ENCODE measurements at places on chromosomes 4 and X.

DNA sequence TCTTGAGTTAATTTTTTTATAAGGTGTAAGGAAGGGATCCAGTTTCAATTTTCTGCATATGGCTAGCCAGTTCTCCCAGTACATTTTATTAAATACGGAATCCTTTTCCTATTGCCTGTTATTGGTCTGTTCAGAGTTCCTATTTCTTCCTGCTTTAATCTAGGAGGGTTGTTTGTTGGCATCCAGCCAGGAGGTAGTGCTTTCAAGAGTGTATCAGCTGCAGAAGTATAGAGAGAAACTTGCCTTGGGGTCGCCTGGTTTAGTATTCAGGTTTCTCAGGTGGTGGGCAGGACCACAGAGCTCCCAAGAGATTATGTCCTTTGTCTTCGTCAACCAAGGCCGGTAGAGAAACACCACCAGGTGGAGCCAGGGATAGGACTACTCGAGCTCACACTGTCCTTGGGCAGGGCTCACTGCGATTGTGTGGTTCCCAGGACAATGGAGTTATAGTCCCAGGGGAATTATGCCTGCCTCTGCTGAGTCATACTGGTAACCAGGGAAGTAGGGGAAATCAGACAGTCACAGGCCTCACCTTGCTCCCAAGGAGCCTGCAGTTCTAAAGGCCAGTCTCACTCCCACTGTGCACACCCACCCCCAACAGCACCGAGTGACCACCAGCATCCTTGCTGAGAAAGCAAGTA is 168.1 kb downstream of the VSIG4 start:
- DNase-seq = no peak

DNA sequence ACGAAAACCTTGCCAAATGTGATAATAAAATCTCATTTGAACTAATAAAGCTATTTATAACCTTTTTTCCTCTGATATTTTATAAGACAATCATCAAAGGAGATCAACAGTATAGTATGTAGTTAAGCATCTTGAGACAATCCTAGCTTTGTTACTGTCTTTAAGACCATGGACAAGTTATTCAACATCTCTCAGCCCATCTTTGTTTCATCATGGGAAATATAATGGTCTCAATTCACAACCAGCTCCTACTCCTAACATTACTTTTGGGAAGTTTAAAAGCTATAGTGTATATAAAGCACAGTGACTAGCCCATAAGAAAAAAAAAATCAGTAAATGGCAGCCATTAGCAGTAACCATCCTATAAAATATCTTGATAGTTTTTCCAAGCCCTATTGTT is 57.6 kb upstream of the APELA start:
- no peak for DNase-seq

DNA sequence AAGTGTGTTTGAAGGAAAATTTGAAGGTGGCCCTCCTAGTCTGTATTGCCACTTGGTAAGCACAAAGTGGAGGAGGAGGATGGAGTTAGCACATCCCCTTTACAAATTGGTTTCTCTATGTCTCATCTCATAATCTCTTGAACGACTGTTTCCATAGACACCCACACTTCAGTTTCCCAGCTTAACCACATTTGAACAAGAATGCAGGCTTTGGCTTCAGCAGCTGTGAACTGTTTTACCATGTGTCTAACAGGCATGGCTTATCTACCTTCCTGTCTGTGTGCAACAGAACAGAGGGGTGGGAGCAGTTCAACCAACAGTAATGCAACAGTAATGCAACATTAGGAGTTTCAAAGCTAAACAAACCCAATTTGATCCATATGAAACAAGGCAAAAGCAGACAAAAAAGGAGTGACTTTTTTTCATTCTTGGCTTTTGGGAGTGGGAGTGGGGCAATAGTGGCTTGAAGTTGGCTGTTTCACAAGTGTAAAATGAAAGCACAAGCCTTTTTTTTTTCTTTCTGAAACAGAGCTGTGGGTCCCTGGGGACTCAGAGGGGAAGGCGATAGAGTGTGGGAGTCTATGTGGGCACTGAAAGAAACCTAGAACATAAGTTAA is 108.0 kb downstream of the ITM2A start:
- peak; percentile 24 for DNase-seq

DNA sequence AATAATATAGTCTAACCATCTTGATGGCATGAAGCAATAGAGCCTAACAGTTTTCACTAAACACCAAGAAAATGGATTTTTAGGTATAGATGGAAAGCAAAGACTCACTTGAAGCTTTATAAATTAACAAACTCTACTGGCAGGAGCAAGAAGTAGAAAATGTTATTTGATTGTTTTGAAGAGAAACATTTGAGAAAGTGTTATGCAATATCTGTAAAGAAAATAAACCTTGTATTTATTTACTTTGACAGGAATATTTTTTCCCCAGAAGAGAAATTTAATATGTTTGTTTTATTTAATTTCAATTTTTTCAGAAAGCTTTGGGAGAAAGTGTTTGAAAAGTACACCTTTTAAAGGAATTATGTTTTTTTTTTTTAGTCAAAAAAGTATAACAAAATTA is 139.0 kb downstream of the STIM2 start:
- DNase-seq = no peak

GRCh38 chr4:182809417-182810102 is 107.6 kb downstream of the DCTD start:
- DNase-seq = no peak

- DNase-seq = no peak
Measured at GRCh38 chr4:132498215-132498614, 650.9 kb upstream of the PCDH10 start.

DNA sequence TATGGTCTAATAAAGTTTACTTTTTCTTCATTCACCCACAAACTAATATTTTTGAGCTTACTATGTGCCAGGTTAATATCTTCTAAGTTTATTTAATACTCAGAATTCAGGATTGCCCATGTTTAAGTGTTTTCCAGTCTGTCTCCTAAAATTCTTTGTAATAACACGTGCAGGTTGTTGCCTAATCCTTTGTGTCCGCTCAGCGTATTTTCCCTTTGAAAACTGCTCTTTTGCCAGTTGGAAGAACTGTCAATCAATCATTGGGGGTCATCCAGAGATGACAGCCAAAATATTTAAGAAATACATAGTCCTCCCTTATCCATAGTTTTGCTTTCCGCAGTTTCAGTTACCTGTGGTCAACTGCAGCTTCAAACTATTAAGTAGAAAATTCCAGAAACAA is 63.4 kb downstream of the LNX1 start:
- no peak for DNase-seq

DNA sequence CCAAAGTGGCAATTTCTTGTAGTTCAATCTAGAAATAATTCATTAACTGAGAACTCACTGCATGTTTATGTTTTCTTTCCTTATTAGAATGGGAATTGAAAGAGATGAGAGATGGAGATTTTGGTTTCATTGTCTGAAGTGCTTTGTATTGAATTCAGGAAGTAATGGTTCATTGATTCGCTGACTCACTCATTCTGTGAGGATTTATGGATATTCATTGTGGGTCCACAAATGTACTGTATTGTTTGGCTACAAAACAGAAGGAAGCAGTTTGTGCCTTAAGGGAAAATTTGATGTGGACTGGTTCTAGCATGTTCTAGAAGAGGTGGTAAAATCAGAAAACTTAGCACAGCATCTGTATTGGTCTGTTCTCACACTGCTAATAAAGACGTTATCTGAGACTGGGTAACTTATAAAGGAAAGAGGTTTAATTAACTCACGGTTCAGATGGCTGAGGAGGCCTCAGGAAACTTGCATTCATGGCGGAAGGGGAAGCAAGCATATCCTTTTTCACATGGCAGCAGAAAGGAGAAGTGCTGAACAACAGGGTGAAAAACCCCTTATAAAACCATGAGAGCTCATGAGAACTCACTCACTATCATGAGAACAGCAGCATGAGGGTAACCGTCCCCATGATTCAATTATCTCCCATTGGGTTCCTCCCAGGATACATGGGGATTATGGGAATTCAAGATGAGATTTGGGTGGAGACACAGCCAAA is 132.3 kb upstream of the VCX3A start:
- DNase-seq = no peak

GRCh38 chr4:132383571-132384199 is 765.4 kb upstream of the PCDH10 start:
- DNase-seq = no peak

DNA sequence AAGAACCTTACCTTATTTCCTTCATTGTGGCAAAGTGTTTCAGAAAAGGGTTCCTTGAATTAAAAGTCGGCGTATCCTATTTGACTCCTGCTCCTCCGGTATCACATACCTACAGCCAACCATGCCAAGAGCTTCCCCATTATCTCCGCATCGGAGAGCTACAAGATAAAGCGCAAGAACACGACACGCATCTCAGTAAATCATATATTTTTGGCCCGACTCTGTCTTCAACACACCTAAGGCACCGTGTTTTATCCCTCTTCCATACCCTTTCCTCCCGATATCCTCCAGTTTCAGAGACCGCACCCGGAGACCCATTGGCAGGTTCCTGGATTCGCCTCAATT is 497 bp upstream of the THAP9 start:
- DNase-seq = no peak

DNA sequence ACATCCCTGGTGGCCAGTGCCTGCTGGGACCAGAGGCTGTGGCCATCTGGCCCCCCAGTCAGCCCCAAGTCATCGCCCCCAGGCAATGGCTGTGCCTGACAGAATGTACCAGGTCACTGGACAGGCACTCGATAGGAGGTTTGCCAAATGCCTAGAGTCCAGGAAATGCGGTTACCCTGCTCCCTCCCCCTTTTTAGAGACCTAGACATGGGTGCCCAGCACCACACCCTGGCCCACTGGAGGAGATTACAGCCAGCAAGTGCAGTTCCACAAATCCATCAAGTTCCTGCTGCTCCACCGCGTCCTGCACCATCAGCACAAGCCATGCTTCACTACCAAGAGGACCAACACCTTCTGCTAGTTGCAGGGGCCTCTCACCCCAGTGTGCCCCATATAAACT is 16.2 kb upstream of the ZFX start:
- no peak for DNase-seq

- DNase-seq = no peak
Measured at GRCh38 chr4:38181286-38181685, 221.1 kb downstream of the PTTG2 start.

Measured in T-helper 22 cell (primary cell).